ENCODE measurements at places on chromosomes 7 and 10. TPM values are rescaled to one million over a fixed set of nuclear protein-coding genes. Genes with fewer than 3 reads are reported as not detected.

Gene GRM3
- total RNA-seq, result not detected

Gene NPY
- not detected for total RNA-seq

Gene PLXDC2
- 1.3 TPM for total RNA-seq

Gene HTR7
- 16.3 TPM for total RNA-seq

Gene PRF1
- total RNA-seq, result not detected
